ENCODE measurements at places on chromosomes 13 and 19. TPM values are rescaled to one million over a fixed set of nuclear protein-coding genes. Genes with fewer than 3 reads are reported as not detected.

OXGR1 gene
- 0.24 TPM for total RNA-seq

GZMM gene
- 0.38 TPM for total RNA-seq

RFXAP gene
- 3.7 TPM for total RNA-seq

SPTBN4 gene
- 0.78 TPM for total RNA-seq

CYP2S1 gene
- total RNA-seq: 108 TPM

LYPD5 gene
- 0.21 TPM for total RNA-seq

GFY gene
- total RNA-seq: not detected

GRCh38 chr19:35108730-35109129 is 6.9 kb upstream of the FXYD3 start:
- no peak for DNase-seq

- no peak for DNase-seq
Measured at GRCh38 chr19:41698746-41699230, 9.6 kb upstream of the CEACAM5 start.

DNA sequence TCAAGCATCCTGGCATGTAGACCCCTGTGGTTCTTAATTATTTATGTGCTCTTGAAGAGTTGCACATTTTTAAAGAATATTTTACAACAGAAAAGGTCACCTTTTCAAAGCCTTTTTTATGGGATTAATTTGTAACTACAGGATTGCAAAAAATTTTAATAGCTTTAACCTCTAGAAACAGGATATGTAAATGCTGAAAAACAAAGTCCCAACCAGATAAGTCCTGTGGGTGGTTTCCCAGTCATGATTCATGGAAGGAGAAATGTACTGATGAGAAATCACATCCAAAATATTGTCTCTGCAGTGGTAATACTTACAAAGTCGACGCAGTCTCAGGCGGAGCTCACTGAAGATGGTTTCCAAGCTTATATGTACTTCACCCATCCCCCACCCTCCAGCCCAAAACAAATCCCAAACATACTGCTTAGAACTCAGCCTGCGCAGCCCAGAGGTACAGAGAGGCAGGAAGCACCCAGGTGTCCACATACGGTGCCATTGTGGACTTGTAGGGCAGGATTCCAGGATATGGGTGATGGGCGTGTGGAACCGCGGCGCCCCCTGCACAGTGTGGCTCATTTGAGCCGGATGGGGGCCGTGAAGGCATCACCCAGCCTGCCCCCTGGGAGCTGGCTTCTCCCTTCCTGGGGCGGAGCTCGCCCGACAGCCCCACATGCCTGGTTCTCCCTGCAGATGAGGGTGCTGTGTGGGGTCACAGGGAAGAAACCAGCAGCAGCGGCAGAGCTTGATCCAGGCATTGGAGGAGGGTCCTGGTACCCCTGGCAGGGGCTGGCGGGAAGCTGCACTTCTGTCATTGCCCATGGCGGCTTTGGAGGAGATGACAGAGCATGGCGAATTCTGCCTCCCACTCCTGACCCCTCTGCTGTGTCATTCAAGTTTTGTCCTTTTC is 101.2 kb downstream of the ATP11A start:
- DNase-seq: peak; percentile 34

GRCh38 chr19:32875428-32875827 is 5.9 kb upstream of the SLC7A9 start:
- peak; percentile 78 for DNase-seq

DNA sequence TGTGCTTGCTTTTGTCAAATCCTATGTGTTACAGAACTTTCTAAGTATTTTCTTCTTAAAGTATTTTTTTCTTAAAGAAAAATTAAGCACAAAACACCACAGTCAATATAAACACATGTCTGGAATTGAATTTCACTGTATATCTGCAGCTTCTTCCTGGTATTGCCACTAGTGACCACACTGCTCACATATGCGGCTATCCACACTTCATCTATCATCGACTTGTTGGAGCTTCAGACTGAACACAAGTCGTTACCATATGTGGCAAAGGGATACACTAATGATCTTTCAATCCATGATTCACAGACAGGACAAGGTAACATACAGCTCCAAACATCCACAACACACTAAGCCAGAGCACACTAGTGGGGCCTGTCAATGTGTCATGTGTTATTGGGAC is 498.4 kb upstream of the ARGLU1 start:
- no peak for DNase-seq

DNA sequence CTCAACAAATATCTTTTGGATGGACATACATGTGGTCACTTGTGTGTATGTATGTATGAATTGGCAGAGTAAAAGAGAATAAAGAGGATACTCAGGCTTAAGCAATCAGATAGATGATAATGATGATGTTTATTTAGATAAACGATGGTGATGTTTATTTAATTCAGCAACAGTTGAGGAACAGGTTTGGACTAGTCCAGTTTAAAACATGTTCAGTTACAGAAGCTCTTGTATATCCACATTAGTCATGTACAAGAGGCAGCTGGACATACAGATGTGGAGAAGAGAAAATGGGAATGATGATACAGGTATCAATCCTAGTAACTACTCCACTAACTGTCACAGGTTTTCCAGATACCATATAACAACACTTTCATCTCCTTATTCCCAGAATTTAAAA is 232.1 kb downstream of the DIAPH3 start:
- no peak for DNase-seq

DNA sequence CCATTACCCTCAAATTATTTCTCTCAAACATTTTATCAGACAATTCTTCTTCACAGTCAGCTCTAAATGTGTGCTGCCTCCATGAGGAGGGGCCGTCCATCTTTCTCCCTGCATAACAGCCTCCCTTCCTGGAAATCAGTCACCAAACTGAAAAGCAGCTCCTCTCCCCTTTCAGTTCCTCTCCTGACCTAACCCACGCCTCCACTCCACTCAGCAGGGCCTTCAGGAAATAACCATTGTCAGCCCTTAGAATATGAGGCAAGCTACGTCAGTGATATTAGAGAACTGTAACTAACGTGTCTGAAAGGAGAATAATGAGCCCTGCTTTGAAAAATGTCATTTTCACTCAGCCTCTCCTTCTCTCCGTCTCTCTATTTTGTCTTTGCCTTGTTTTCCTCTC is 116.2 kb downstream of the OLFM4 start:
- DNase-seq: no peak

- DNase-seq: peak; percentile 51
Measured at GRCh38 chr13:30446126-30446500, 19.6 kb downstream of the HMGB1 start.

DNA sequence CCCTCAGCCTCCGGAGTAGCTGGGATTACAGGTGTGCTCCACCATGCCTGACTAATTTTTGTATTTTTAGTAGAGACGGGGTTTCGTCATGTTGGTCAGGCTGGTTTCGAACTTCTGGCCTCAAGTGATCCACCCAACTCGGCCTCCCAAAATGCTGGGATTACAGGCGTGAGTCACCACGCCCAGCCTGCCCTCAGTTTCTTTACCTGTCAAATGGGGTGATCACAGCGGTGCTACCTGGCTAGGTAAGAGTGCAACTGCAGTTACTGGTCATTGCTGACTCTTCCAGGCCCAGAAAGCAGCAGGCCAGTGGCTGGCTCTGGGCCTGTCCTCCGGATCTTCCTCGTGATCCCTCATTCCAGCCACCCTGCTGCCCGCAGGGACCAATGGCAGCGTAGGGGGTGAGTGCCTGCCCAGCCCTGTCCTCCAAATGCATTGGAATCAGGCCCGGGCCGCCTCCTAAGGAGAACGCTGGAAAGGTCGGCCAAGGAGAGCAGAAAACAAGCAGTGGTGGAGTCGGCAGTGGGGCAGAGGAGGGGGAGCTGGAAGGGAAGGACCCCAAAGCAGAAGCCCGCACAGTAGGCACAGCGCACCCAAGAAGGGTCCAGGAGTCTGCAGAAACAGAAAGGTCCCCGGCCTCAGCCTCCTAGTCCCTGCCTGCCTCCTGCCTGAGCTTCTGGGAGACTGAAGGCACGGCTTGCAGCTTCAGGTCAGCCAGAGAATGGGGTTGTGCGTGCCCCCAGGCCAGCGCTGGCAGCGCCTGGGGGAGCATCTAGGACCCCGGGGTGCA is 1.8 kb upstream of the SLC27A1 start:
- peak; percentile 35 for DNase-seq

DNA sequence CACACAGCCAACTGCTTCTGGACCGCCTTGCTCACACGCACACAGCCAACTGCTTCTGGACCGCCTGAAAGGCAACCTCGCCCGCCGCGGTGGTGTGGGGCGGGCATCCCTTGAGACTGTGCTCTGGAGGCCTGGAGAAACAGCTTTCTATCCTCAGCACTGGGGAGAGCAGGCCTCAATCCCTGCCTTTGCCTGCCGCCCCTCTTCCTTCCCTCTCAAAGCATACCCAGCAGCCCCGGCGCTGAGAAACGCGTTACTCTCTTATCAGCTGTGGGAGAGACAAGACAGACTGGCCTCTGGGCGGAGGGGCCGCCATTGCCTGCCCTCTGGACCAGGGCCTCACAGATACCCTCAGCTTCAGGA is 2.9 kb downstream of the LIPE start:
- peak; percentile 51 for DNase-seq

- DNase-seq: no peak
Measured at GRCh38 chr13:66860878-66861417, 369.2 kb downstream of the PCDH9 start.

DNA sequence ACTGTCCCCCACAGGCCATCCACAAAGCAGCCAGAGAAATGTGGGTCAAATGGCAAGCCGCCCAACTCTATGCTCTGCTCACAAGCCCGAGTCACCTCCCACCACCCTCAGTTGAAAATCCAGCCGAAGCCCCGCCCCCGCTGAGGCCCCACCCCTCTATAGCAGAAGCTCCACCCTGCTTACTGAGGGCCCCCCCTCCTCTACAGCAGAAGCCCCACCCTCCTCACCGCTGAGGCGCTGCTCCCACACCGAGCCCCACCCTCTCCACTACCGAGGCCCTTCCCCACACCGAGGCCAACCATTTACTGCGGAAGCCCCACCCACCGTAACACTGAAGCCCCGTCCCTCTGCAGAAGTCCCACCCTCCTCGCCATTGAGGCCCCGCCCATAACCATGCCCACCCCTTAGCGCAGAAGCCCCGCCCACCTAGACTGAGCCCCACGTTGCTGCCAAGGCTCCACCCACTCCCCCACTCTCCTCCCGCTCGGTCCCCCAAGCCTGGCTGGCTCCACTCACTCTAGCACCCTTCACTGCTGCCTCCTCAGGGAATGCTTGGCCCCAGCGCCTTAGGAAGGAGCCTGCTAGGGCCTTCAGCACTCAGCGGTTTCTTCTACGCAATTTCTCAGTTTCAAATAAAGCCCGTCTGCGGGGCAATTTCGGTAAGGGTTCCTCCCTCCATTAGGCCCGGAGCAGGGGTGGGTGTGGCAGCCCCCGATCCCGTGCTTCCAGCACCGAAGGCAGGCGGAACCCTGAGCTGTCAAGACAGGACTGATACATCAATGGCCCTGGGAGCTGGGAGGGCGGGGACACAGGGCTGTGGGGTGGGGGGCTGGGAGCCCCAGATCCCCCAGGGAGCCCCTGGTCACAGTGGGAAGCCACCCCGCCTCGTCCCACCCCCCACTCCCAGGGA is 9.0 kb upstream of the MYDGF start:
- DNase-seq: peak; percentile 99

DNA sequence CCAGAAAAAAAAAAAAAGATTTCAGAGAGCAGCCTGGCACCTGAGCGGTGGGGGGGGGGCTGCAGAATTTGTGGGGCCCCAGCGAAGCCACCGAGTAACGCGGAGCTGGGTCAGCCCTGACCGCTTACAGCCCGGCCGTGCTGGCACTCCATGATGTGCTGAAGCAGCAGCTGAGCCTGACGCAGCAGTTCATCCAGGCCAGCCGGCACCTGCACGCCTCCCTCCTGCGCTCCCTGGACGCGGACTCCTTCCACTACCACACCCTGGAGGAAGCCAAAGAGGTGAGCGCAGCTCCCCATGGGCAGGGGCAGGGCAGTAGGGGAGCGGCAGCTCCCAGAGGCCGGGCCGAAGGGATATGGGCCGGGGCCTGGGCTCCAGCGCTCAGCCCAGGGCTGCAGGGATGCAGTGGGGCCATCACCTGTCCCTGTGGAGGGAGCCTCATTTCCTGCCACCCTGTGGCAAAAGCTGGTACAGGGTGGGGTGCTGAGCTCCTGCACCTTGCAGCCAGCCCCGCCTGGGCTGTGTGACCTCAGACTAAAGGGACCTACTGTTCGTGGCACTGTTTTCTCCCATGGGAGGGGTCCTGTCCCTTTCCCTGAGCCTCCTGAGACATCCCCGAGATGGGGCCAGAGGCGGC is 18.3 kb downstream of the C19orf44 start:
- peak; percentile 77 for DNase-seq

- DNase-seq: no peak
Measured at GRCh38 chr13:65505941-65506340, 1724.2 kb downstream of the PCDH9 start.

DNA sequence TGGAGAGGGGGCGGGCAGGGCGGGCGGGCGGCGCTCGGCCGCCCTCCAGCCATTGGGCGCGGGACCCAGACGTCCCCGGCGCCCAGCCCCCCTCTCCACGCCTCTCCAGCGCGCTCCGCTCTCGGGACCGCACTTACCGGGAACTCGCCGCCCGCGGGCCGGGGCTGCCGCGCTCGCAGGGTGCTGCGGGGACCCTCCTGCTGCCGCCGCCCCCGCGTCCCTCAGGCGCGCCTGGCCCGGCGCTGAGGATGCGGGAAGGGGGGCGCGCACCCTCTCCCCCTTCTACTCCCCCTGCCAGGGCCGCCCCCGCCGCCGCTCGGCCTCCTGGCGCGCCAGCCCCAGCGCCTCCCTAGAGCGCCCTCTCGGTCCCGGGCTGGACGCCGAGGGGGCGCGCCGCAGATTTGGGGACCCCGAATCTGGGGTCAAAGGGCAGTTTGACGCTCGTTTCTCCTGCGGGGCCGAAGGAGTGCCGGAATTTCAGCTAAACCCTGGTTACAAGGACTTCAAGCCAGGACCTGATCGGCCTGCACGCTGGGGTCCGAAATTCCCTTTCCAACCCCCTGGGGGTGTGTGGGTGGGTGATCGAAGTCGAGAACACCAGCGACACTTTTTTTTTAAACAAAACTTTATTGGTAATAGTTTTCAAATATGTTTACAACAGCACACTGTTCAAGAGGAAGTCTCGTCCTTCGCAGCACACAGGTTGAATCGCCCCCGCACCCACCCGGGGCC is 696 bp upstream of the SAMD1 start:
- peak; percentile 97 for DNase-seq

GRCh38 chr19:16441661-16442162 is 30.1 kb downstream of the EPS15L1 start:
- peak; percentile 92 for DNase-seq

DNA sequence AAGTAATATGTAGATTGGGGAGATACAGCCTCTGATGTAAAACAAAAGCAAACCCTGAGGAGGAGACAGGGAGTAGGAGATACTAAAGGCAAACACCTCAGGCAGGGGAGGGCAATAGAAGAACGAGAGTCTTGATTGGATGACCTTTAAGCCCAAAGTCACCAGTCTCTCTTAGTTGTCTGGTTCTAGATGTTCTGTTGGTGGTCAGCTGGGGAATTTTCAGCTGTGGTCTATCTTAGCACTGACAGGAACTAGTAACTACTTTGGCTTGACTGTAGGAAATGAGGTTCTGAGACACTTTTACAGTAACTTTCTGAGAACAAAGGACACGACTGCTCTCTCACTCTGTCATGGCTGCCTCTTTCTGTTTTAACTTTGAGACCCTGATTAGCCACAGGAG is 290.7 kb upstream of the MIR17HG start:
- DNase-seq: no peak

All from H7 (cell line).